Retinal pigment epithelial cell (primary cell): ENCODE measurements at places on chromosomes 1 and 21.

DNA sequence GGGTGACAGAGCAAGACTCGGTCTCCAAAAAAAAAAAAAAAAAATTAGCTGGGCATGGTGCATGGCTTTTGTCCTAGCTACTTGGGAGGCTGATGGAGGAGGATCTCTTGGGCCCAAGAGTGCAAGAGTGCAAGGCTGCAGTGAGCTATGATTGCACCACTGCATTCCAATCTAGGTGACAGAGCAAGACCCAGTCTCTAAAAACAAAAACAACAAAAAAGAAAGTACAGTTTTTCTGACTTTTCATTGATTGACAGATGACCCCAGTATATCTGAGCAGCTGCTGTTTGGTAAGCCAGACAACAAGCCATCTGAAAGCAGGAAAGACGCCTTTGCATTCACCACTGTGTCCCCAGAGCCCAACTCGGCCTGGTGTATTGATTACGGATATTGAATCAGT lies 10.9 kb upstream of the DPT start:
- no peak for DNase-seq

DNA sequence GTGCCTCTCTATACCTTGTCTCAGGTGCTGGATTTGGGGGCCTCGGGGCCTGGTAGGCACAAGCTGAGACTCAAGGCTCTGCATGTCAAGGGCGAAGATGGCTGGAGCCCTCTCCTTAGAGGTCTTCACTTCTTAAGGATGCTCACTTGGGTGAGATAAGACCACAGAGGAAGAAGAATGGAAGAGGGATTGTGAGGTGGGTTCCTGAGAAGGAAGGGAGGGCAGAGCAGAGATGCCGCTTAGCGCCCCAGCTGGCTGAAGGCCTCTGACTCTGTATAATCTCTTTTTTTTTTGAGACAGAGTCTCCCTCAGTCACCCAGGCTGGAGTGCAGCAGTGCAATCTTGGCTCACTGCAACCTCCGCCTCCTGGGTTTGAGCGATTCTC lies 32.2 kb downstream of the SOX13 start:
- DNase-seq: no peak

- no peak for DNase-seq
These were observed 23.9 kb downstream of the NFASC start for GRCh38 chr1:204894606-204895005.

GRCh38 chr21:39096754-39097153 lies 86.5 kb downstream of the PSMG1 start:
- no peak for DNase-seq

DNA sequence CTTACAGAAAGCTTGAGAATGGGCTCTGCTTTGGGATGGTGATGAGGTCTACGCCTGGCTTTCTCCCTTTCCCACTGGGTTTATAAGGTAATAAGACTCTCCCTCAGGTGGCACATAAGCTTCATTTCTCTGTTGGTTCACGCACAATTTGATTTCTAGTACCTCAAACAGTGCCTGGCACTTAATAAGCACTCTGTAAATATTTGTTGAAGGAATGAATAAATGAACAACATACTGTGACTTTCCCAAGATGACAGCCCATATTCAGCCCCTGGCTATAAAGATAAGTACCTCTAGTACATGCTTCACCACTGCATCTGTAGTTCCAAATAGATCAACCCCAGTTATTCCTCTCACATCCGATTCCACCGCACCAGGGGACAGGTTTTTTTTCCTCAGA lies 17.8 kb downstream of the COPA start:
- DNase-seq: no peak

- peak; percentile 26 for DNase-seq
These were observed 19.4 kb downstream of the URB2 start for GRCh38 chr1:229645324-229645993.

DNA sequence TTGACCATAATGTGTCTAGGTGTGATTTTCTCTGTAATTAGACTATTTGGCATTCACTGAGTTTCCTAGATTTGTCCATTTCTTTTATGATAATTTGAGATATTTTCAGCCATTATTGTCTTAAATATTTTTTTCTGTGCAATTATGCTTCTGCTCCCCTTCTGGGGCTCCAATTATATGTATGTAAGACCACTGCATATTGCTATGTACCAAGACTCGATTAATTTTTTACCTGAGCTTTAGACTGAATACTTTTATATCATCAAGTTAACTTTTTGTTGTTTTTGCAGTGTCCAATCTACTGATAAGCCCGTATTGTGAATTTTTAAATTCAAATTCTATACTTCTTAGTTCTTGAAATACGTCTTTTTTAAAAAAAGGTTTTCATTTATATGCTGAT lies 5.1 kb upstream of the TAF1A start:
- no peak for DNase-seq

- DNase-seq: no peak
These were observed 34.6 kb downstream of the EIF2D start for GRCh38 chr1:206577626-206578025.
